Chondrocyte (in vitro differentiated cells): ENCODE measurements at places on chromosomes 11 and 22. TPM values are rescaled to one million over a fixed set of nuclear protein-coding genes. Genes with fewer than 3 reads are reported as not detected.

- peaks cover 2% of the 10 kb centered on the region for H3K27me3 ChIP-seq
- no peak for DNase-seq
- H3K27ac ChIP-seq: no peak overlapping the region
- peaks cover 25% of the 10 kb centered on the region for H3K4me1 ChIP-seq
- H3K36me3 ChIP-seq: no peaks in the 10 kb centered on the region
Measured at GRCh38 chr22:17260298-17260697, 41.1 kb upstream of the ADA2 start.

DNA sequence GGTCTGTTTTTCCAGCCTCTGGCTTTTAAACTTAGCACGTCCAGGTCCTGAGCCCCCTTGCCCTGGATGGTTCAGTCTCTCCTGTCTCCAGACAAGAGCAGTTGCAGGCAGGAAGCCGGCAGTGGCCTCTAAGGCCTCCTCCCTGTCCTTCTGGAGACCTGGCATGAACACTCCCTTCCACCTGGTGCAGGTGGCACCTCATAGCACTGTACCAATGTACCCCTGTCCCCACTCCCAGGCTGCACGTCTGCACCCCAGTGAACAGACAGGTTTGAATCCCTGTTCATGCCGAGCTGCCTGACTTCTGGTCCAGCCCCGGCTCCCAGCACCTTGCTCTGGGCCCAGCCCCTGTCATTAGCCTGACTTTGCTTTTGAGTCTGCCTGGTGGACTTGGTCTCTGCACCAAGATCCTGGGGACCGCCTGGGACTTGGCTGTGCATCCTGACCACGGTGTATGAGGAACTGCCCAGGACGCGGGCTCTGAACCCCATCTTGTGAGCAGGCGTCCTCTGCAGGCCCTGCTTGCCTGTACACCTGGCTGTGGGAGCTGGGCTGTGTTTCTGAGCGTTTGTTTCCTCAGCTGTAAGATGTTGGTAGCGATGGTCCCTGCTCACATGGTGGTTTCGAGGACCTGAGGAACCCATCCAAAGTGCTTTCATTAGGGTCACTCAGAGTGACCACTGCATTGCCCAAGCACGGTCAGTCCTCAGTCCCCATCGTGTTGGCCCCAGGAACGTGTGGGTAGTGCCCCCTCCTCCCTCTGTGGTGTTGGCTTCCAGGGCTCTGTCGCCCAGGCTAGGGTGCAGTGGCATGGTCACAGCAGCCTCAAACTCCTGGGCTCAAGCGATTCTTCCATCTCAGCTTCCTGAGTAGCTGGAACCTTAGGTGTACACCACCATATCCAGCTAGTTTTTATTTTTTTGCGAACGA is 75.0 kb upstream of the SHANK2 start:
- no peak for DNase-seq
- H3K4me3 ChIP-seq: no peak overlapping the region
- no peaks in the 10 kb centered on the region for H3K4me1 ChIP-seq
- peaks cover 4% of the 10 kb centered on the region for H3K36me3 ChIP-seq
- peaks cover 60% of the 10 kb centered on the region for H3K27me3 ChIP-seq

GRCh38 chr22:24485170-24485569 is 10.0 kb upstream of the UPB1 start:
- H3K27me3 ChIP-seq: no peaks in the 10 kb centered on the region
- peaks cover 2% of the 10 kb centered on the region for H3K36me3 ChIP-seq
- peaks cover 57% of the 10 kb centered on the region for H3K4me1 ChIP-seq
- H3K4me3 ChIP-seq: no peak overlapping the region

UFD1 gene
- 75.8 to 81.2 TPM (median 76.2 TPM) in 3 replicates for total RNA-seq

SLC1A2 gene
- total RNA-seq: 0.10 to 1.1 TPM (median 0.26 TPM) in 3 replicates
